Esophagus mucosa (tissue), 1 donor: ENCODE measurements at places on chromosomes 16 and 17.

DNA sequence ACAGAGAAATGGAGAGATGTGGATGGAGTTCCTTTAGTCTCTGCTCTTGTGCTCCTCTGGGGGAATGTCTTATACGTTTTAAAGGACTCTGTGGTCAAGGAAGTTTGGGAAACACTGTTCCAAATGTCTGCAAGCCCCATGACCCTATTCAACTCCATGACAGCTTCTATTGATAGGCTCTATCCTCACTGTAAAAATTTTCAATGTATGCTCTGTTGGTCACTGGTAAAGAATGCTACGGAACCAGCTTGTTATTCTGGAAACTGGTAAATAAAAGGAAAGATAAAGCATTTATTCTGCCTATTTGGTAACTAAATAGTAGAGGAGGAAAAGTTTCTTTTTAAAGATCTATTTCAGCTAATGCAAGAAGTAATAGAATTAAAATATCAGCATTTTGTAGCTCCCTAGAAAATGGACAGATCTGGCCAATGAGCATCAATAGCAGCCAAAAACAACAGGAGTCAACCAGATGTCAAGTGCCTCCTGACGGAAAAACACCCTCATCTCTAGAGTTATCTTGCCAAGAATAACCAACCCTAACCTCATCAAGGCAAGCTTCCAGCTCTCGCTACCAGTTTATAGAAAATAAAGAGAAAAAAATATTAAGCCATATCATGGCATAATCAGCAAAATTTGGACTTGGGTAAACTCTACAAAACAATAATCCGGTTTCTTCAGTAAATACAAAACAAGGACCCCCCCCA, 16.1 kb downstream of the GDE1 start:
- no peak for ATAC-seq

GRCh38 chr17:47733047-47733673, at the start of gene TBX21:
Gene TBX21 (plus strand): TSS chr17:47733236. CDS start chr17:47733455, 219 bp downstream.
- ATAC-seq: peak; percentile 77

DNA sequence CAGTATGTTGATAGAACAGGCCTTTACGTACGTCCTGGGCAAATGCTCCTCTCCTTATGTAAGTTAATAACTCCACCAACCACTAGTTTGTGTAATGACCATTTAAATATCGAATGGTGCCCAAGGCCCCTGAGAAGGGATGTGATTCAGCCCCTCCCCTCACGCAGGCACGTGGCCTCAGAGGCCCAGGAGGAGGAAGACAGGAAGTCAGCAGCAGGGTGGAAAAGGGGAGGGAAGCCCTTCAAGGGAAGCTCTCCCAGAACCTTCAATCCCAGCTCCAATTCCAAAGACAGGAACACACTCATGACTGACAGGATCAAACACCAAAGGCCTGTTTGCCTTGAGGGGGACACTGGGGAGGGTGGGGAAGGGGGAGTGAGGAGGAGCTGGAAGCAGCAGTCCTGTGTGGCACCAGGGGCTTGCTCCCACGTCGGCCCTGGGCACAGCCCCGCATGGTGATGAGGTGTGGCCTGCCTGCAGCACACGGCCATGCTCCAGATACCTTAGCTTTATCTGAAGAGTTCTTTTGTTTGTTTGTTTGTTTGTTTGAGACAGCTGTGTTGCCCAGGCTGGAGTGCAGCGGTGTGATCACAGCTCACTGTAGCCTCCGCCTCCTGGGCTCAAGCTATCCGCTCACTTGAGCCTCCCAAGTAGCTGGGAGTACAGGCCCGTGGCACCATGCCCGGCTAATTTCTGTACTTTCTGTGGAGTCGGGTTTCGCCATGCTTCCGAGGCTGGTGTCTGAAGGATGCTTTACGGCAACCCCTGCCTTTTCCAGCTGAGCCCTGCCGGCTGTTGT, 105.0 kb downstream of the ZNF778 start:
- no peak for ATAC-seq

DNA sequence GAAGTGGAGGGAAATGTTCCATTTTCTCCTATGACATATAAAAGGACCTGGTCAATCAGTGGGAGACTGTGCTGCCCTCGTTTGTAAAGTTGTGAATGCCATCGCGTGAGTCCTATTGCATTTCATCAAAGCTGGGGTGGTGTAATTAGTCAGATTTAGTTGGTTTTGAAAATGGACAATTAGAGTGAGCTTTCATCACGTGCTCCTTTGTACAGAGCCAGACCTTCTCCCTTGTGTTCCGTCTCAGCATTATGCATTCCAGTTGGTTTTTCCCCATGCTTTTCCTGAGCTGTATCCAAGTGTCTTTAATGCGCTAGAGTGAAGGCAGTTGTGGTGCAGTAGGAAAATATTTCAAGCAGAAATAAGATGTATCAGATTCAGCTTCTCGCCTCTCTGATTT, 10.4 kb downstream of the SEC14L1 start:
- ATAC-seq: no peak

GRCh38 chr16:82192665-82193064, 22.6 kb upstream of the MPHOSPH6 start:
- peak; percentile 88 for ATAC-seq

DNA sequence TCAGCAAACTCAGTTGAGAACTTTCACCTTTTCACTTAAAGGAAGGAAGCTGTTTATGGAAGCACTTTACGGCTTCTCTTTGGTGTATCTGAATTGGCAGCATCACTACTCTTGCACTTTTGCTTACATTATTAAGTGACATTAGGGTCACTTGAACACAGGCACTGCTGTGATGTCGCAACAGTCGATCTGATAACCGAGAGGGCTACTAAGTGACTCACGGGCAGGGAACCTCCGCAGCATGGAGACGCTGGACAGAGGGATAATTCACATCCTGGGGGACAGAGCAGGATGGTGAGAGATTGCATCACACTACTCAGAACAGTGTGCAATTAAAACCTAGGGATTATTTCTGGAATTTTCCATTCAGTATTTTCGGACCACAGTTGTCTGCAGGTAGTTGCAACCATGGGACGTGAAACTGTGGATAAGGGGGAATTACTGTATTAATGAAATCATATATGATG, 56.5 kb downstream of the DNAH2 start:
- no peak for ATAC-seq

DNA sequence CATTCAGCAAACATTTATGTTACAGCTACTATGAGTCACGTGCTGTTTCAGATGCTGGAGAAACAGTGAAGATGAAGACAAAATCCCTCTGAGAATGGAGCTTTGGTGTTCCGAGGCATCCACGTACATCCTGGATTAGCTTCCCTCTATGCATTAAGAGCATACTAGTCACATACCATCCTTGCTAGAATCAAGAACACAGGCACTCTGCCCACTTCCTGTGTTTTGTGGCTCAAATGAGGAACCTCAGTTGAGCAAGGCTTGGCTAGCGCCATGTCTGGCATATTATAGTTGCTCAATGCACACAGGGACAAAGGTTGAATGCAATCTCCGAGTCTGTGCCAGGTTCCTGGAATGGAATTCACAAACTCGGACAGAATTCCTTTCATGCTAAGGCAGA, 297.5 kb downstream of the XYLT1 start:
- peak; percentile 87 for ATAC-seq

DNA sequence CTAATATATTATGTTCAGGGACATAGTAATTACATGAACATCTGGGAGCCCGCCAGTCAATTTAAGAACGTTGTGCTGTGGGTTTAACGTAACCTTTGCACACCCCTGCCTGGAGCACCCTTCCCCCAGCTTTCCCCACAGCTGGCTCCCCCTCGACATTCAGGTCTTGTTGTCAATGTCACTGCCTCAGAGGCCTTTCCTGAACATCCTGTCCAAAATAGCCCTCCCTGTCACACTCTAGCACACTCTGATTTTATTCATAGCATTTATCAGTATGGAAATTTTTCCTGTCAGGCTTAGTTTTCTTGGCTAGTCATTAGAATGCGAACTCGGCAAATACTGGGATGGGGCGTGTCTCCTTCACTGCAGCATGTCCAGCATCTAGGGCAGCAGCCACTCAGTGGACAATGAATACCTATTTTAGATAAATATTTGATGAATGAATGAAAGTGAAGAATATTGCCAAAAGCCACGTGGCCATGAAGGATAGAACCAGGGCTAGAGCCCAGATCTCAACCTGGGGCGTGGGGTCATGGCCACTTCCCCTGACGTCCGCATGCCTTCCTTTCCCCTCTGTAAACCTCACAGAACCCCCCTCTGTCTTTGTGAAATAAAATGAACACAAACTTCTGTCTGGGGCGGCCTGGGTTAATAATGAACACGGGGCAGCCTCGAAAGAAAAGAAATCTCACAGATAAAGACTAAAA, 10.5 kb downstream of the PIK3R6 start:
- ATAC-seq: no peak

DNA sequence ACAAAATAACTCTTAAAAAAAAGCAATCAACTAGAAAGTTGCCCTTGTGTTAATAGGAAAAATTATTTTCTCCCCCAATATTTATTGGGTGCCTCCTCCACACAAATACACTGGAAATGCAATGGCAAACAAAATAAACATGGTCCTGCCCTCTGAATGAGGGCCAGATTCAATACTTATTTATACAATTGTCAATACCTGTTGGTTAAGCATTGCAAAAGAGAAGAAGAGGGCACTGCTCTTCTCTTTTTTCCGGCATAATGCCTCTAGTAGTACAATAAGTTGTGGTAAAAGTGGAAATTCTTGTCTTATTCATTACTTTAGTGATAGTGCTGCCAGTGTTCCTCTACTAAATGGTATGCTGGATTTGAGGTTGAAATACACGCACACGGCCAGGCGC, 22.5 kb upstream of the ALDH3A2 start:
- ATAC-seq: no peak

DNA sequence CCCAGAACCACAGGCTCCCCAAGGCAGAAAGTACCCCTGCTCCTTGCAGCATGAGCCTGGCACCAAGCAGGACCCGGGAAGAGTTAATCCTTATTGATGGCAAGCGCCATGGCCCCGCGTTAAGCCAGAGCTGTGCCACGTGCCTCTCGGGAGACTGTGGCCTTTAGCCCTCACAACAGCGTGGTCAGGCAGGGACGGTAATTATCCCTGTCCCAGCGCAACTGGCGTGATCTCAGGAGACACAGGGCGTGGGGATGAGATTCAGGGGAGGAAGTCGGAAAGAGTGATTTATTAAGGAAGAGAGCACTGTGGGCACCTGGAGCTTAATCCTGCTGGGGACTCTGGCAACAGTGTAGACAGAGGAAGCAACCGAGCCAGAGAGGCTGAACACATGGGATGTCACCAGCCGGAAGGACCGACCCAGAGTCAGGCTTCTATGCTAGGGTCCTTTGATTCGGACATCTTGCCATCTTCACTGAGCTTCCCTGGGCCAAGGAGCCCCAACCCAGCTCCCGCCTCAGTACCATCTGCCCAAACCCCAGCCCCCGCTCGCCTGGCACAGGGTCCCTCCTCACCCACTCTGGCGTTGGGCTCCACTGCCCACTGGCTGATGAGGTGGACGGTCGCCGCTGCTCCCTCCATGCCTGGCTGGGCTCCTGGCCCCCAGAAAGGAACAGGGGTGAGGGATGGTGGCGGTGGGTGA, 16.9 kb downstream of the OTOP3 start:
- ATAC-seq: no peak

GRCh38 chr16:2432801-2433505, 3.7 kb downstream of the CCNF start:
- ATAC-seq: no peak

GRCh38 chr16:64013856-64014255, 1108.0 kb downstream of the CDH11 start:
- ATAC-seq: no peak

DNA sequence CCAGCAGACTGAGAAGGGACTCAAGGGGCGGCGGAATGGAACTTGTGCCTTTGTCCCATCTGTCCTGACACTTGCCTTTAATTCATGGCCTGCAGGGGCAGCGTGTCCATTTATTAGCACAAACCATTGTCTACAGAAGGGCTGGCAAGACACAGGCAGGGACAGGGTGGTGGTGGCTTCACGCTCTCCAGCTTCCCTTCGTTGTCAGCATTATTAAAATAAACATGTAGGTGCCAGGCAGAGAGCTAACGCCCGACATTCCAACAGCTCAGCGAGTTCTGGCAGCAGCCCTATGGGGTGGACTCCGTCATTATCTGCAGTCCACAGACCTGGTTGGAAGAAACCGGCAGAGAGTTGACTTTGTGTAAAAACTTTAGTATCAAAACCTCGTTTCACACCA, 16.3 kb downstream of the DNAI2 start:
- ATAC-seq: peak; percentile 55

- ATAC-seq: no peak
Observed at GRCh38 chr16:4623593-4623992, 1.0 kb upstream of the MGRN1 start.

GRCh38 chr17:17109256-17109655, 67.0 kb downstream of the MPRIP start:
- ATAC-seq: peak; percentile 2

- no peak for ATAC-seq
Observed at GRCh38 chr16:89099905-89100304, 6.3 kb downstream of the ACSF3 start.

- no peak for ATAC-seq
Observed at GRCh38 chr16:85858984-85859817, 39.8 kb upstream of the IRF8 start.

- ATAC-seq: no peak
Observed at GRCh38 chr16:9772526-9773225, 409.6 kb downstream of the GRIN2A start.

DNA sequence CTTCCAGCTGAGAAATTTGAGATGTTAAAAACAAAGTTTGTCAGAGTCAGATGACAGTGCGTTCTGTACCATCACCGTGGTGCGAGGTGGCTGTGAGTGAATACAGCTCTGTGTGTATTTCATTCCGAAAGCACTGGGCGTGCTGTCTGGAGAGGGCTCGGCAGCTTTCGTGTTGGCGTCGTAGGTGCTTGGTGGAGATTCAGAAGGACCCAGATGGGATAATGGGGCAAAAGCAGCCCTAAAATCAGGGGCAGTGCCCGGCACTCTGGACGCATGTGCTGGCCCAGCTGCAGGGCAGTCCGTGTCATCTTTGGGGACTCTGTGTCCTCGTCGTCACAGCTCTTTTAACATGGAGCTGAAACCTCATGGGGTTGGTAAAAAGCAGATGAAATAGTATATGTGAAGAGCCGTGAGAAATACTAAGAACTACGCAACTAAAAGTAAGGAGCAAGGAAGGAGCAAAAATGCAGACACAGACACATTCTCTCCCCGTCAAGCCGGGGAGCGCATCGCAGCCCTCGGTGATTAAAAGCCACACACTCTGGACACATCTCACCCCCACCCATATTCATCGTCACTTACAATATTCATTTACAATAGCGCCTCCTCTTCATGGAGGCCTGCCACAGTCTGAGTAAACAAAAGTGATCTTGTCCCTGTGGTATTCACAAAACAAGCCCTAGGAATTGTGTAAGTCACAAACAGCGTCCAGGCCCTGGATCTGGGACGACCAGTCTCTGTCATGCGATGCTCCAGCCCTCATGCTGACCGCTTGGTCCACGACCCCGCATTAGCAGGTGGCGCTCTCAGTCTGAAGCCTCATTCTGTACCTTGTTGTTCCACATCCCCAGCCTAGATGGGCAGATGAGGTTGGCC, 206.7 kb downstream of the RPTOR start:
- no peak for ATAC-seq

GRCh38 chr17:40559954-40560591, 5.2 kb downstream of the CCR7 start:
- peak; percentile 90 for ATAC-seq
